BE2C (cell line): ENCODE measurements at places on chromosomes 7 and 10.

GRCh38 chr7:81956520-81956919 is 186.7 kb upstream of the HGF start:
- peak; percentile 48 for DNase-seq

- DNase-seq, result no peak
These were observed 10.5 kb downstream of the SKAP2 start for GRCh38 chr7:26853788-26854393.

GRCh38 chr7:33035776-33036175 is 26.8 kb downstream of the NT5C3A start:
- DNase-seq, result no peak

- no peak for DNase-seq
These were observed 84.3 kb downstream of the CUL2 start for GRCh38 chr10:35005868-35006267.

DNA sequence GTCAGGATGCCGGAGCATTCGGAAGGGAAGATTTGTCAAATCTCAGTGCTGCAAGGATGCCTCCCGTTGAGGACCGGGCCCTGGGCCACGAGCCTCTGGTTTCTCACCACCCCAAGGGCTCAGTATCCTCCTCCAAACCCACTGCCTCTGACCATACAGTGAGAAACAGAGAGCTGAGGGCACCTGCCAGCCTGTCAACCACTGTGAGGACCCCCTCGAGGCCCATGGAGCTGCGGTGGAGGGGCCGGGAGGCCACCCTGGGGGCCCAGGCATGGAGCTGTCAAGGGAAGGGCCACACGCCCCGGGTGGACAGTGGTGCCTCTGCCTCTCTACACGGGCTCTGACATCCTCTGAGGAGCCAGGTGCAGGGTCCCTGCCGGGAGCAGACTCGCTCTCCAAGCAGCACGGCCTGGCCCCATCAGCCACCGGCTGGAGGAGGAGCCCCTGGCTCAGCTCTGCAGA is 248.0 kb upstream of the TCERG1L start:
- DNase-seq, result no peak

DNA sequence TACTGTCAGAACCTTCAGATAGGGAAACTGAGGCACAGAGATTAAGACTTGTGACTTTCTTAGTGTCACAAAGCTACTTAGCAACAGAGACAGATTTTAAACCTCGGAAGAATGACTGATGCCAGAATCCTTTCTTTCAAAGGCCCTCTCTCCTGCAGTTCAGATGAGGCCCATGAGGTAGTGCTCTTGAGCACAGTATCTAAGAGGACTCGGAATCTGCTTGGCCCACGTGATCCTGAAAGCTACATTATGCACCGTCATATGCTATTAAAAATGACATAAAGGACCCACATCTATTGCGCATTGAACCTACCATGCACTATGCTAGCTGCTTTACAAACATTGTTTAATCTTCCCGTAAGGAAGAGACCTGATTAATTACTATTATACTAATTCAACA is 355.9 kb downstream of the SFMBT2 start:
- peak; percentile 38 for DNase-seq

DNA sequence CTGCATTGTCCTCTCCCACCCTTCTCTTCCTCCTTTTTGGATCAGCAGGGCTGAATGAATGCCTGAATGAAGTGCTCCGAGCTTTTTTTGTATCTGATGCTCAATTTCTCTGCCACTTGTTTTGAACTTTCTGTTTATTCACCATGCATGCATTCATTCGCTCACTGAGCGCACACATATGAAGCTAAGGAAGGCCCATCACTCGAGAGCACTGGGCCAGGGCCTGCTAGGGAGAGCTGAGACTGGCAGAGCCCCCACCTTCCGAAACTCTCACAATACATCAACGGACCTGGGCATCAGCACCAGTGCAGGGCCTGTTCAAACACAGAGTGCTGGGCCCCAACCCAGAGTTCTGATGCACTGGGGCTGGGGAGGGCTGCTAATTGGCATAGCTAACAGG is 45.7 kb downstream of the RPS24 start:
- DNase-seq, result no peak

- no peak for DNase-seq
These were observed 78.7 kb upstream of the PPP2R2D start for GRCh38 chr10:131822013-131822691.

DNA sequence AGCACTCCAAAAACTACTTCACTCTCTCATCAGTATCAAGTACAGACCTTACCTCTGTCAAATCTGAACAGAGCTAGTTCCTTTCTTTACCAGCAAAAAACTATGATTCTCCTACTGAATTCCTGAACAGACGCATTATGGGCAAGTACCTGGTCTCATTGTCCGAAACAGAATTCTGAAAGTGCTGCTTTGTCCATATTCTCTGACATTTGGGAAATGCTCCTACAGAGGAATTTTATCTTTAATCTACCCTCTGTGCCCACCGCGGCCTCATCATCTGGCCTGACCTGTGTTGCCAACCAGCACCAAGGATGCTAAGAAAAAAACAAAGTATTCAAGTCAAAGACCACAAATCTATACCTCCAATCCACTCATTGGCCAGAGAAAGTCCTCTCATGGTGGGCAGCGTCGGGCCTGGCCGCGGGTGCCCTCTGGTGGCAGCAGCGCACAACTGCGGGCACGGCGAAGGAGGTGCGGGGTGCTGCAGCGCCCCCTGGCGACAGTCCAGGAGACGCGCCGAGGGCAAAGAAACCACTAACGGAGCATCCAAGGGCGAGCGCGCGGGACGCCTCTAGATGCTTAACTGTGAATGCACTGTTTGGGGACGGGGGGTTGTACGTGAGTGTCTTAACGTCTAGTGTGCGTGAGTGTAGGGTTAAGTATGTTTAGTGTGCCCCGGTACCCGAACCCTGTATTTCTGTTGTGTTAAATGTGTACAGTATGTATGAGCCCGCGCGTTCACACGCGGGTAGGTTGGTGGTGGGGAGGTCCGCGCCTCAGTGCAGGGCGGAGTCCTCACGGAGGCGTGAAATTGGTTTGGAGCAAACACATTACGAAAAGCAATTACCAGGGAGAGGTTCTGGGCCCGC is 5.0 kb upstream of the GBX1 start:
- DNase-seq, result peak; percentile 75

DNA sequence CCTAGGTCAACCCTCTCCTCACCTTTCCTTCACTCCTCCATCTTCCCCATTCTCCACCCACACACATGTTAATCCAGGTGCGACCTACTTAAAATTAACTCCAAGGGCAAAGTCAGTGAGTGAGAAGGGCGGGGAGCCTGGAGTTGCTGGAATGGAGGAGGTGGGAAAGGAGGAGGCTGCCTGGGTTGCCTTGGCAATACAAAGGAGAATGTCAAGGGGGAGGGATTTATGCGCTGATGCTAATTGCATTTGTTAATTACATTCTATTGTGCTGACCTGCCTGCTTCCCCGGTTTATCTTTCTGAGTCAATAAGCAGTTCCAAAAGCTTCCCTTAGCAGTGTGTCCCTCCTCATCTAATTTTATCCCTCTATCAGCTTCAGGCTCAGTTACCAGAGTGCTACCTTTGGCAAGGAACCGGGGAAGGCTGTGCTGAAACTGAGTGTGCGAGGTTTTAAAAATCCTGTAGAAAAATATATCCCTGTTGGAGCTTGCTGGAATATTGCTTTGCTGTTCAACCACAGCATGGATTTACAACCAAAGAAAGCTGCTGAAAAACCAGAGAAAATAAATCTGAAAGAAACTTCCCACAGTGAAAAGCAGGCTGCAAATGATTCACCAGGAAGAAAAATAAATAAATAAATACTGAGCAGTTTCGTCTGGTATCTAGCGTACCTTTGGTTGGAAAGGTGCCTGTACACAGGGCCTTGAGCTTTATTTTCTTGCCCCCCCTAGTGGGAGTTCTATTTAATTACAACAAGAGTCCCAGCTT is 113.2 kb upstream of the DGKB start:
- peak; percentile 56 for DNase-seq

- peak; percentile 28 for DNase-seq
These were observed at the start of gene UBTD1 for GRCh38 chr10:97498841-97499560. Gene UBTD1 (plus strand): TSS chr10:97498924. CDS start chr10:97499204, 280 bp downstream.

DNA sequence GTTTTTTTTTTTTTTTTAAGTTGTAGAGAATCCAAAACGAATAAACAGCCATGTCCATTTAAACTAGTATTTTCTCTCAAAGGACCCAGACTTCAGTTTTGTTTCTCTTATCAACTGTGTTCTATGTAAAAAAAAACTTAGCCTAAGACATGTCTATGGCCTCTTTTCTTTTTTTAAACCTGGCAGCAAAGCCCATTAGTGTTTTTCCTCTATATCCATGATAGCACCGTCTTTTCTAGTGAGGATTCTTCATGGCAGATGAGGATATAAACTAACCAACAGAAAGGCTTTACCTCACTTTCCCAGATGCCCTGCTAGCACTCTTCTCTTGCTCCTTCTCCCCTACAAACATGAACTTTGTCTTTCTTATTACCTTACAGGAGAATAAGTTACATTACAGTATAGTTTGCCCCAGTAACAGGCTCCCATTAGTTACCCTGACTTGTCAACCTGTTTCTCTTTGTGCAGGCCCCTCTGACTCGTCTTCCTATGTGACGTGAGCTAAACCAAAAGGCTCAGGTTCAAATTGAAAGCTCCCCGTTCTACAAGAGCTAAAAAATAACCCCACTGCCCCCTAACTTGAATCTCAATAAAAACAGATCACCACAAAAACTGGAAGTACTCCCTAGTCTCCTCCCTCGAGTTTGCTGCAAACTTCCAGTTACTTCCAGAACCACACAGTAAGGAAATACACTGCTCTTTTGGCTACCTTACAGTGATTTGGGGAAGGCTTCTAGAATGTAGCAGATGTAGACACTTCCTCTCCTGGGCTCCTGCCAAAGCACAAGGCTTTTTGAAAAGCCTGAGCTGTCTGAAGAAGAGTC is 20.1 kb downstream of the P4HA1 start:
- no peak for DNase-seq

DNA sequence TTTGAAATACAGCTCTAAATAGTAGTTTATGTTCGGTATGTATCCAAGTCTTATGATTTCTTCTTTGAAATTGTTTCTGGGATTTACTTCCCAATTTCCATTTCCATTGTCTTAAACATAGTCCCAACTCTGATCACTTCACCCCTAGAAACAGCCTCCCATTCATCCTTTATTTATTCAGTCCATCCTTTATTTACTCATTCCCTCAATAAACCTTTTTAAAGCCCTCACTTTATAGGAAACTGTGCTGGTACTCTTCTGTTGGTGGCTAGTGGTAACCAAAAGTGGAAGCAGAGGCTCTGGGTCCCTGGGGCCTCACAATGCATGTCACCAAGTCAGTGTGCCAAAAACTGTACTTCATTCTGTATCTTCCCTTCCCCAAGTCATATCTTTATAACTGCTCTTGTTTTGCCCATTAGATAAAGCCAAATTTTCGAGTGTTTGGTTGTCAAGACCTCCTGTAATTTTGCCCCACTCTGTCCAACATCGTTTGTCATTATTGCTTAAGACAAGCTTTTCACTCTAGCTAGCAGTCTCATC is 3.9 kb upstream of the EPC1 start:
- no peak for DNase-seq

GRCh38 chr10:127563718-127564553 is 14.8 kb downstream of the NPS start:
- DNase-seq, result peak; percentile 25

DNA sequence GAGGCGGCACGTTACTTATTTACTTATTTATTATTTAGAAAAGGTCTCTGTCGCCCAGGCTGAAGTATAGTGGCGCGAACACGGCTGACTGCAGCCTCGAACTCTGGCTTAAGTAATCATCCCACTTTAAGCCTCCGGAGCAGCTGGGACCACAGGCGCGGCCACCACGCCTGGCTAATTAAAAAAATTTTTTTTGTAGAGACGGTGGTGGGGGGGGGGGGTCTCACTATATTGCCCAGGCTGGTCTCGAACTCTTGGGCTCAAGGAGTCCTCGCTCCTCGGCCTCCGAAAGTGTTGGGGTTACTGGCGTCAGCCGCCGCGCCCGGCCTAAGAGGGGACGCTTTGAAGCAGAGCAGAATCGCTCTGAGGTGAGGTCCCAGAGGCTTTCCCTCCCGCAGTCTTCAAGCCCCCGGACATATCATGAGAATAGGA is 675 bp upstream of the FRAT2 start:
- DNase-seq, result no peak

- no peak for DNase-seq
These were observed 1.5 kb downstream of the RET start for GRCh38 chr10:43078175-43078985.

- no peak for DNase-seq
These were observed 2.5 kb downstream of the GIMAP7 start for GRCh38 chr7:150516956-150517745.

DNA sequence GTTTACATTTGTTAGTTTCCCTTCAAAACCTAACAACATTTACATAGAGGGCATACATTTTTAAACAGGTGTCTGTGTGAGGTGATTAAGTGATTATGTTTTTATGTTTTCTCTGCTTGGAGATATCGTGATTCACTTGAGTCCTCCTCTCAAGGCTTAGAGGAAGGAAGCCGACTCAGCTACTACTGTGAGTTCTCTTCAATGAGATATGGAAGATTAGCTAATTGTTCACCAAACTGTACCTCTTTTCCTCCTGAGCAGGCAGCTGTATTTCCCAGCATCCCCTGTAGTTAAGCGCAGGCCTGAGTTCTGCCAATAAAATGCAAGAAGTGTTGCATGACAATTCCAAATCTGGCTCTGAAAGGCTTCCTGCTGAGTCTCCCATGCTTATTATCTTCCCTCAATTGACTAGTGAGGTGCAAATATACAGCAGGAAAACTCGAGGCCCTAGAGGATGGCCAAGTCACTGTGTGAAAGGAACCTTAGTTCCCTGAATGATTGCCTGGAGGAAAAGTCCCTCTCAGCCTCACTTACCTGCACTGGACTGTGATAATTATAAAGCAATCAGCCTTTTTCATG is 528.7 kb downstream of the GRM8 start:
- DNase-seq, result no peak

GRCh38 chr10:45404770-45405120 is 30.7 kb downstream of the ALOX5 start:
- DNase-seq, result no peak

DNA sequence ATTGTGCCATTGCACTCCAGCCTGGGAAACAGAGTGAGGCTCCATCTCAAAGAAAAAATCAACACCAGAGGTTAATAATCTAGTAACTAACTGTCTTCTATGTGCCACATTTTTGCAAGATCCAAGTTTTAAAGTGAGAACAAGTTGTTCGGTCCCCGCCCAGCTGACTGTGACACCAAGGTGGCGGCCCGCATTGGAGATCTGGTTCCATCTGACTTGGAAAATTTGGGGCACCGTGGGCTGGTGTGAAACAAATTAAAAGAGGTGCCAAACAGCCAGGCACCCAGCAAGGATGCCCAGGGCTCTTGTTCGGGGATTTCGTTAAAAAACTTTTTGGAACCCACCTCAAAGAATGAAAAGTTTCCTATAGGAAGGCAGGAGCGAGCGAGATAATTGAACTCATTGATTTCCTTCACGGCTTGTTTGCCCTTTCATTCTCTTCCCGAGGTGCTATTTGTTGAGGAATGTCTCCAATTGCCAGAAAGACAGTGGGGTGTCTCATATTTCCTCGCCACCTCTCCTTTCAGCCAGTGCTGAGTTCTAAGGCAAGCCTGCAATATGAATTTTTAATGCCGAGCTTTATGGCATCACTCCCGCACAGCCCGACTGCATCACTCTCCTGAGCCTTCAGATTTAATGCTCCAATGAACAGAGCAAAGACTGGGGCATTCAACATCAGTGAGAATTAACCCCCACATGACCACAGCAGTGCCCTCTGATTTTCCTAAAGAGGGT is 156.9 kb upstream of the SH2B2 start:
- DNase-seq, result no peak
